ENCODE measurements at places on chromosomes 4 and X.

GRCh38 chrX:67546496-67547423 is 2.9 kb downstream of the AR start:
- no peak for DNase-seq

DNA sequence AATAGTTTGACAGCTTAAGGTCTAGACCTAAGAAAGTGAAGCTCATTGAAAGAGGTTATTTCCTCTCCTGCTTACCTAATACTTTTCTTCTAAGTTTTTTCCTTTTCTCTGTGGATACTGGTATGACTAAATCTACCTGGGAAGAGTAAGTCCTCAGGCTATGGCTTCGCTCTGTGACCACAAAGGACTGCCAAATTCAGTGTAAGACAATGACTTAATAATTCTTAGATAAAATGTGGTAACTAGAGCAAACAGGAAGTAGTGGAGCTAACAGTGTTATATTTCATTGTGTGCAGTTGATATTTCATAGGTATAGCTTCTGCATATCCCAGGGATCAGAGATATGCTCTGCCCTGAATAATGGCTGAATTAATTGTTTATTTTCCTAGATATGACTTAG is 418.9 kb downstream of the CCSER1 start:
- DNase-seq = no peak

DNA sequence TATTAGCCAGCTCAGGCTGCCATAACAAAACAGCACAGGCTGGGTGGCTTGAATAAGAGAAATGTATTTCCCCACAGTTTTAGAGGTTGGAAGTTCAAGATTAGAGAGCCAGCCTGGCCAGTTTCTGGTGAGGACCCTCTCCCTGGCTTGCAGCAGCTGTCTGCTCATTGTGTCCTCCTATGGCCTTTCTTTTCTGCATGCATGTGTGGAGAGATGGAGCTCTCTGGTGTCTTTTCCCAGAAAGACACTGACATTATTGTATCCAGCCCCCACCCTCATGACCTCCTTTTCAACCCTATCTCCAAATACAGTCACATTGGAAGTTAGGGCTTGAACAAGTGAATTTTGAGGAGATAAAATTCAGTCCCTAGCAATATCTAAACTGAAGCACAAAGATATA is 263.8 kb upstream of the PABPC4L start:
- DNase-seq = no peak

DNA sequence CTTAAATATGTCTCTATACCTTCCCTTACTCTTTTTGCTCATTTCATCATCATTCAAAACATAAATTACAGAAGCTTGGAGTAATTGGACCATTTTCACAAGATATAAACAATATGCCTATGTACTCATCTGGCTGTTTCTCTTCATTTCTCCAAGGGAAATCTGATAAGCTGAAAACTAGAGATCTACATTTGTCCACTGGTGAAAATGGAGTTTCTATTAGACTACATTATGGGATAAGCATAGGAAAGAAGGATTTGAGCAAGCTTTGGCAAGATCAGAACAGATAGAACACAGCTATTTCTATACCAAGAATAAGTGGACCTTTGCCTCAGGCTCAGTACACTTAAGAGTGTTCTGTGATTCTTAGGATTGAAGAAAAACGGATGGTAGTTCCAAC is 404.4 kb downstream of the GASK1B start:
- no peak for DNase-seq

DNA sequence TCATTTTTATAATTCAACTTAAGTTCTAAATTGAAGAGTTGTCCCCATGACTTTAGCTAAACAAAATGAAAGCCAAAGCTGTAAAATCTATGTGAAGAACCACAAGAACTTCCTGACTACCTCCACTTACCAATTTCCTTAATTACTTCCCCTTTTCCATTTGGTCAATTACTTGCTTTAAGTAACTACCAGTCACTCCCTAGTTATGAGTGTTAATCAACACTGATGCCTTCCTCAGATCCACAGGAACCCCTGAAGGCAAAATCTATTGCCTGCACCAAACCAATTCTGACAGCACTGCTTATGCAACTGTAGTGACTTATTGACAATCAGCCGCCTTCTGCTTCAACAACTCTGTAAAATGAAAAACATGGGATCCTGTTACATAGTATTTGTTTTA is 10.5 kb downstream of the RBMX start:
- DNase-seq = no peak

GRCh38 chrX:154436983-154437752 is at the start of gene GDI1:
Gene GDI1 (plus strand): TSS chrX:154437154. CDS start chrX:154437255, 101 bp downstream.
- DNase-seq = no peak

DNA sequence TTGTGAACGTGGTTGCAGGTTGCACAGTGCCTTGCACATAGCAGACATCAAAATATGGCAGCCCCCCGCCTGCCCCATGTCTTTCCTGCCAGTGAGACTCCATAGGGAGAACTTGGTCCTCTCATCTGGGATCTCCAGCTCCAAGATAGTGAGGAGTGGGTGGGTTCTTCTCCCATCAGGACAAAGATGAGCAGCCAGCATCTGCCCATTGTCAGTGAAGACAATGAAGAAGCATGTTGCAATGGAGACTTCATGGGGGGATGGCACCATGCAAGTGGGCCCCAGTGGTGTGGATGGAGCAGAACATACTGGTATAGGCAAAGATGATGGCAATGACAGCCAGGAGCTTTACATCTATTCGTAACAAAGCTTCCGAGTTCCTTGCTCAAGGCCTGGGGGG is 80.2 kb downstream of the STARD8 start:
- DNase-seq = no peak

- DNase-seq = no peak
These were observed 5.2 kb upstream of the PPP2R3B start for GRCh38 chrX:391717-392574.

- DNase-seq = no peak
These were observed 5.7 kb upstream of the SLC25A4 start for GRCh38 chr4:185137233-185137925.
